ENCODE measurements at places on chromosomes 7 and 10.

- DNase-seq: no peak
These were observed 120.8 kb upstream of the NANOS1 start for GRCh38 chr10:118908557-118909256.

DNA sequence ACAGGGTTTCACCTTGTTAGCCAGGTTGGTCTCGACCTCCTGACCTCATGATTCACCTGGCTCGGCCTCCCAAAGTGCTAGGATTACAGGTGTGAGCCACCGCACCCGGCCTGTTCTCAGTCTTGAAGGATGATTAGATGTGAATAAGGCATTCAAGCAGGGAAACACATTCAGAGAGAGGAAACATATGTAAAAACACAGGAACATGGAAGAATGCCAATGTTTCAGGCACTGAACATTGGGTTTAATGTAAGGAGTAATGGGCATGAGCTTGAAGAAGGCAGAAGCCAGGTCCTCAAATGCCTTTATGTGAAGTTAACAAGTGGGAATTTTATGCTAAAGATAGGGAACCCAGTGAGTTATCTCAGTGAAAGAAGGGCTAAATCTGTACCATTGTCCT lies 74.3 kb downstream of the ARL4A start:
- no peak for DNase-seq

- no peak for DNase-seq
These were observed 87.9 kb downstream of the EBF3 start for GRCh38 chr10:129875993-129876726.

GRCh38 chr10:82575318-82575717 lies 700.3 kb downstream of the NRG3 start:
- DNase-seq: no peak

- DNase-seq: peak; percentile 42
These were observed 332.6 kb upstream of the ZNF32 start for GRCh38 chr10:43981232-43981631.

DNA sequence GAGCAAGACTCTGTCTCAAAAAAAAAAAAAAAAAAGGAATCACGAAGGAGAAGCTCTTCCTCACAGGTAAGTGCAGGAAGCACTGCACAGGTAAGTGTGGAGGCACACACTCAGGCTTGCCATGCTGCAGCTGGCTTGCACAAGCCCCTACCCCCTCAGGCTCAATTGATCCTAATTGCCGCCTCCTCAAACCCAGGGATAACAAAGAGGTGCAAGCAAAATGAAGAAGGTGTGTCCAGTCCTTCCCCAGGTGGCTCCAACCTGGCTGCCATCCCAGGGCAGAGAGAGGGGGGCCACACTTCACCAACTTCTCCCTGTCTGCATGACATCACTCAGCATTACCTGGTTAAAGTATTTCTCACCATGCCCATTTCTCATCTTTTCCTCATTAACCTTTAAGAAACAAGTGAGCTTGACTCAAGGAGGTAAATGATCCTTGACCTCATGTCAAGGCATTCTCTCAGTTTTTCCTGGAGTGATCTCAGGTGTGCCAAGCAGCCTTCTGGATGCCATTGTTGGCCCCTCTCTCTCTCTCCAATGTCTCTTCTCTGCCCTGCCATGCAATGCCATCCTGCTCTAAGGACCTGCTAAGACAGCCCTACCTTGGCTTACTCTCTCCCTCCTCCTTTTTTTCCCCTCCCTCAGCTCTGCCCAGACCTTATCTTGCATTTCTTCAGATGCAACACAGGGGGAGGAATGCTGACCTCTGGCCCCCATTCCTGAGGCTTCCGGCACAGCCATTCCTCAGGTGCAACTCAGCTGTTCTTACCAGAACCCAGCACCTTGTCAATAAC lies 13.0 kb upstream of the TRPV6 start:
- DNase-seq: no peak

DNA sequence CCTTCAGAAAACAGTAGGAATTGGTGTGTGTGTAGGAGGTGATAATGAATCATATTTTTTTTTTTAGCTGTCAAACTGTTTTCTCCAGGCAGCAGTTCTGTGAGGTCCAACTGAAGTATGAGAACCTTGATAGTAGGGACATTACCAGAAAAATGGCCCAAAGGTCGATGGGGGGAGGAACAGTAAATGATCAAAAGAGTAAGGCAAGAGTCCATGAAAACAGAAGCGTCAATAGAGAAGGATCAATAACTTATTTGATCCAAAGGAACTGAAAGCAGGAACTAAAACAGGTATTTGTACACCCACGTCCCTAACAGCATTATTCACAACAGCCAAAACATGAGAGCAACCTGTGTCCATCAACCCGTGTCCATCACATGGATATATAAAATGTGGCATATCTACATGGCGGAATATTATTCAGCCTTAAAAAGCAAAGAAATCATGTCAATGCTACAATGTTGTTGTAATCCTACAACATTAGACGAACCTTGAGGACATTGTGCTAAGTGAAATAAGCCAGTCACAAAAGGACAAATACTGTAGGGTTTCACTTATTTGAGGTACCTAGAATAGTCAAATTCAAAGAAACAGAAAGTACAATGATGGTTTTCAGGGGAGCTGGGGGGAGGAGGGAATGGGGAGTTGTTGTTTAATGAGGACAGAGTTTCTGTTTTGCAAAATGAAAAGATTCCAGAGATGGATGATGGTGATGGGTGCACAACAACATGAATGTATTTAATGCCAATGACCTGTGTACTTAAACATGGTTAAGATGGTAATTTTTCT lies 214.0 kb upstream of the KLF14 start:
- DNase-seq: no peak

DNA sequence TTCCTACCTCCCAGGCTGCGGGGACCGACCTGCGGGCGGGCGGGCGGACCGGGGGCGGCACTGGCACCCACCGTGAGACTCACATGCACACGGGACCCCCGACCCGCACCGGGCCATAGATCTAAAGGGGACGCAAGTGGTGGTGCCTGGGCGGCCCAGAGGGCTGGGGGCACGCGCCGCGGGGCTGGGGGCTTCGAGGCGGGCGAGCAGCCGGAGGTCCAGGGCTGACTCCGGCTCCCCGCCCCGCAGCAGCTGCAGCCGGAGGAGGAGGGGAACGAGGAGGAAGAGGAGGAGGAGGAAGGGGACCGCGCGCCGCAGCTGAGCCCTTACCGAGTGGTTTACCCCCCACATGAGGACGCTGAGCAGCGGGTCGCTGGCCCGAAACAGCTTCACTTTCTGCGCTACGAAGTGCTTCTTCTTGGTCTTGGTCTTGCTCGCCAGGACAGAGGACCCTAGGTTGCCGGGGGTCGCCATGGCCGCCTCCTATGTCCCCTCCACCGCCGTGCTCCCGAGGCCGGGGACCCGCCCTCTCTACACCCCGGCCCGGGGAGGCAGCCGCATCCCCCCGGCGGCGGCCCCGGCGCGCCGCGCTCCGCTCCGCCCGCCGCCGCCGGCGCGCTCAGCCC lies 412 bp downstream of the PIP4K2A start:
- DNase-seq: peak; percentile 21

- DNase-seq: peak; percentile 44
These were observed 191.8 kb upstream of the CDCA7L start for GRCh38 chr7:22137466-22137865.

DNA sequence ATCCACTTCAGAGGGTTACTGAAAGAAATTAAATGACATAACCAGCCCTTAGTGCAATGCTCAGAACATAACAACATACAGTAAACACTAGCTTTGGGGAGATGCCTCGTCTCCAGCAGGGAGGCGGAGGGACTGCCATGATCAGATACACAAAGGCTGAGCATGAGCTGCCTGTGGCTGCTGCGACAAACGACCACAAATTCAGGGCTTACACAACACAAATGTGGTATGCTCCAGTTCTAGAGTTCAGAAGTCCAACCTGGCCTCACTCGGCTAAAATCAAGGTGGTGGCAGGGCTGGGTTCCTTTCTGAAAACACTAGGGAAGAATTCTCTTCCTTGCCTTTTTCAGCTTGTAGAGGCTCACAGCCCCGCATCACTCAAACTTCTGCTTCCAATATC lies 128.2 kb upstream of the ADAM12 start:
- DNase-seq: no peak

DNA sequence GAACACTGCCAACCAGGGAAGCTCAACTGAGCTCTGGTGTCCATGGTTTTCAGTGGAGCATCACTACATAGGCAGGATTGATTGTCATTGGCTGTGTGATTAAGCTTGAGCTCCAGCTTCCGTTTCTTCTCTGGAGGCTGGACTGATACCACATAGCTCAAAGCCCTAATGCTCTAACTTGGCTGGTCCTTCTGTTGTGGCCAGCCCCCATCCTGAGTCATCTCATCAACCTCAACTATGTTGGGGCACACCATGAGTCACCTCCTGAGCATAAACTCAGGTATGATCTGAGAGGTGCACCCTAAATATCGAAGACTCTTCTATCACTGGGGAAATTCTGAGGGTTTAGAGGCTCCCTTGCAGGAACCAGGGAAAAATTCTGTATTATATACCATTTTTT lies 114.5 kb upstream of the INHBA start:
- peak; percentile 66 for DNase-seq

DNA sequence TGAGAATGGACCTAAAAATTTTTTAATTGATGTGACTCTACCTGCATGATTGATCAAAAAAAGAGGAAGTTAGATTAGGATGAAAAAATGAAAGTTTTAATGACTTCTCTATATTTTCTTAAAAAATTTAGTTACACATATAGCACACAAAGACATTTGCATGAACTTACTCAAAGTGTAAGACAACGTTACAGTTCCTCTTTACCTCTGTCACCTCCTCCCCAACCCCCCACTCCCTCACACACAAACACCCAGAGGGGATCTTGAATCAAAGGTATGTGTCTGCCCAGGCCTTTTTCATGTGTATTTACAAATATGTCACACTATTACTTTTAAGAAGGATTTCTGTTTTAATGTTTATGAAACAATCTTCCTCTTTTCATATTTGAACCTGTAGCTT lies 20.6 kb upstream of the CDCA7L start:
- DNase-seq: no peak

DNA sequence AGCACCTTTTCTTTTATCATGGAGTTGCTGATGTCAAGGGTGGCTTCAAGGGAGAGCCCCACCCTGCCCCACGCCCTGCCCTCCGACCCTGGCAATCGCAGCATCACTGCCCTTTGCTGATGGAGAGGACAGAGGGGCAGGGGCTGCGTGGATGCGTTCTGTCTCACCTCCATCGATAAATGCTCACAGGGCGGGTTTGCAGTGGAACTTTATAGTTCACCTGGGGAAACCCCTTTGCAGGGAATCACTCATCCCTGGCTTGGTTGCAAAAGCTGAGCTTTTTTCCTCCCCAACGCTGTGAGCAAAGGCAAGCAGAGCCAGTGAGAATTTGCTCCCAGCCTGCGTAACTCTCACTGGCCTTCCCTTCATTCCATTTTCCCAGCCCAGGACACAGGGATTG lies 176.8 kb downstream of the WDR37 start:
- no peak for DNase-seq

- DNase-seq: peak; percentile 75
These were observed 46.3 kb downstream of the MTPN start for GRCh38 chr7:135930565-135931461.

- DNase-seq: no peak
These were observed 10.9 kb upstream of the TEX47 start for GRCh38 chr7:88806280-88807037.

GRCh38 chr10:48792121-48792520 lies 107.4 kb downstream of the WDFY4 start:
- DNase-seq: peak; percentile 5

DNA sequence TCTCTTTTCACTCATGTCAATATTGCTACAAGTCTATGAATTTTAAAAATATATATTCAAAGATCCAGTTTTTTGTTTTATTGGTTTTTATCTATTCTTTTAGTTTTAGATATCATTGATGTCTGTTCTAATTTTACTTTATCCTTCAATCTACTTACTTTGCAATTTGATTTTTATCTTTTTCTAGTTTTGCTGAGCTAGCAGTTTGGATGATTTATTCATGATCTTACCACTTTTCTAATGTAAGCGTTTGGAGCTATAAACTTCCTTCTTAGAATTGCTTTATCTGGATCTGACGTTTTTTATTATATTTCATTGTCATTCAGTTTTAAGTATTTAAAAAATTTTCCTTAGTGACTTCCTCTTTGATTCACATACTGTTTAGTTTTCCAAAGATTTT lies 664.5 kb upstream of the VSTM2A start:
- DNase-seq: no peak

GRCh38 chr10:52807803-52808202 lies 35.2 kb upstream of the MBL2 start:
- DNase-seq: no peak

DNA sequence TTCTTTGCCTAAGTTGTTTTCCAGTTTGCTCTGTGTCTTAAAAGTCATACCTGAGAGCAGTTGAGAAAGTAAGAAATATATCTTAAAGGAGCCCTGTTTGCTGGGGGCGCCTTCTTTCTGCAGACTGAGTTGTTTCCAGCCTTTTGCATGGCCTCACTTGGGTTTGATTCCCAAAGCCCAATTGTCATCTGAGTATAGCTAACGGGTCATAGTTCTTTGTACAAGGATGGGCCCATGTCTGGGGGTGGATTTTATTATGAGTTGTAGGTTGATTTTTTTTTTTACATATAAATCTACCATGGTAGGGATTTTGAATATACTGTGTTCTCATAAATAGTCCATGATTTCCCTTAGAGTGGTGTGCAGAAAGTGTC lies 318.7 kb upstream of the LRGUK start:
- no peak for DNase-seq

GRCh38 chr7:115572111-115572510 lies 458.5 kb downstream of the TFEC start:
- DNase-seq: no peak

DNA sequence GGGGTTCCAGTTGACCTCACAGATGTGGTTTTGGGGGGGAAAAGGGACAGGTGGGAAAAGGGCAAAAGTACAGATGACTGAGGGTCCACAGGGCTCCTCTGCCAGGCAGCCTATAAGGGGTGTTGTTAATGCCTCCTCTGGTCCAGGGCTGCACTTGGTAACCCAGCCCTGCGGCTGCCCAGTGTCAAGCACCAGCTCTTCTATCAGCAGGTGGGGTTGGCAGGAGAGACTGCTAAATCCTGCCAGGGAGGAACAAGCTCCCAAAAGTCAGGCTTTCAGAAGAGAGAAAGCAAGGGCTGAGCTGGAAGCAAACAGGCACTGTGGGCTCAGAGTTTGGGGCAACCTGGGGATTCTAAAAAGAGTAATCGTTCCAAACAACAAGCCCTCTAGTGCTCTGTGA lies 39.1 kb downstream of the LRRC20 start:
- no peak for DNase-seq

DNA sequence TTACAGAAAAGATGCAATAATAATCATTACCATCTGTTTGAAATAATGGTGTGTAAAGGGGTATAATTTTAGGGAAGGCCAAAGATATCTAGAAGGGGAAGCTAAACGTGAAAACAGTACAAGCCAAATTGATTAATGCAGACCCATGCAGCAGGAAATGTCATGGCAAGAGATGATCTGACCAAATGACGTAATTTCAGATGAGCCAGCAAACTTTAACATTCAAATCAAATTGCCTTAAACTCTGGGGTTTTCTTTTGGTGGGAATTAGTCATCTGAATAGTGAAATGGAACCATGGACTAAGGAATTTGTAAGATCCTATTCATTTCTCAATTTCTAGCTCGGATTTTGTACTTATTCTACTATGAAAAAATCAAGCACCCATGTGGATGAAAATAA lies 21.4 kb upstream of the SCIN start:
- peak; percentile 65 for DNase-seq

- DNase-seq: no peak
These were observed 94.2 kb downstream of the CUL2 start for GRCh38 chr10:34995925-34996324.
